ENCODE measurements at places on chromosomes 2 and 18.

GRCh38 chr2:125272651-125273050 lies 1247.6 kb downstream of the CNTNAP5 start:
- DNase-seq: no peak

- DNase-seq: no peak
These were observed 6.2 kb upstream of the STK25 start for GRCh38 chr2:241514553-241514952.

- no peak for DNase-seq
These were observed 170.4 kb downstream of the C1D start for GRCh38 chr2:67892339-67892846.

DNA sequence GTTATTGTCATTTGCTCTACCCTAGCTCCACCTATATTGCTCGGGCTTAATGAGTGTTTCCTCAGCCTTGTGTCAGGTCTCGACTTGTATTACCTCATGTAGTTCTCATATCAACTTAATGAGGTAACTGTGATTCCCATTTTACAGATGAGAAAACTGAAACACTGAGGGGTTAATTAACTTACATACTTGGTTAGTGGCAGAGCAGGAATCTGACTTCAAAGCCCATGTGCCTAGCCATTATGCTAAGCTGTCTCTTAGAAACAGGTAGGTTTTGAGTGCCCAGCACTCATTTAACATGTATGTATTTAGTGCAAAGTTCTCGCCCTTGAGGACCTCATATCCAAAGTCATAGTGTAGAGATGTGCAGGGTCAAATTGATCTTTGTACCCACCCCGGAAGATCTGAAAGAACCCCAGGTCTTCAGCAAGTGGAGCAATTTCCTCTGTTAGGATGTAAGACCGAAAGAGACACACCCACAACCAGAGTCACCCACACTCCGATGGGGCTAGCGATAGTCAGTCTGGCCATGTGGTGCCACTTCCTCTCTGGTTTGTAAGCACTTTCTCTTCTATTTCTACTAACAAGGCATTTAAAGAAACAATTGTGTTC lies 121.0 kb upstream of the SLC39A10 start:
- DNase-seq: no peak

DNA sequence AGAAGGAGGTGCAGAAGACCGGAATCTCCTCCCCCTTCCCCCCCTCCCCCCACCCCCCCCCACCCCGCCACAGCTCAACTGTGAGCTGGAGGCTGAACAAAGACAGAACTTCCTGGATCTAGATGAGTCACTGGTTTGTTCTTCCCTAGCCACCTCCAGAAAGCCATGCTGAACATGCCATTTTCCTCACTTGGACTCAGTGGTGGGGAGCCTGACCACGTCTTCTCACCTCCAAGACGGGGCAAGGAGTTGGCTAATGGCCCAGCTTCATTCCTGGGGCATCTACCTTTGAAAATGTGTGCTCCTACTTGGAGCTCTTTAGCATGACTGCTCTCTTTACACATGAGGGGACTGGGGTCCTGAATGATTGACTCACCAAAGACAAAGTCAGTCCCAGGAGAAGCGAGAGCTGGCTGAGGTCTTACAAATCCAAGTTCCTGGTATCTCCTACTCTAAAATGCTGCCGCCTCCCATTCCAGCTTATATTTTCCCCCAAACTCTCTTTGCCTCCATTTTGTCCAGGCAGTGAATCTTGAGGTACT lies 22.6 kb upstream of the FZD5 start:
- DNase-seq: peak; percentile 65

GRCh38 chr2:176213406-176213805 lies 24.9 kb downstream of the HOXD1 start:
- DNase-seq: no peak

- DNase-seq: no peak
These were observed 319.9 kb upstream of the THUMPD2 start for GRCh38 chr2:40098786-40099470.

DNA sequence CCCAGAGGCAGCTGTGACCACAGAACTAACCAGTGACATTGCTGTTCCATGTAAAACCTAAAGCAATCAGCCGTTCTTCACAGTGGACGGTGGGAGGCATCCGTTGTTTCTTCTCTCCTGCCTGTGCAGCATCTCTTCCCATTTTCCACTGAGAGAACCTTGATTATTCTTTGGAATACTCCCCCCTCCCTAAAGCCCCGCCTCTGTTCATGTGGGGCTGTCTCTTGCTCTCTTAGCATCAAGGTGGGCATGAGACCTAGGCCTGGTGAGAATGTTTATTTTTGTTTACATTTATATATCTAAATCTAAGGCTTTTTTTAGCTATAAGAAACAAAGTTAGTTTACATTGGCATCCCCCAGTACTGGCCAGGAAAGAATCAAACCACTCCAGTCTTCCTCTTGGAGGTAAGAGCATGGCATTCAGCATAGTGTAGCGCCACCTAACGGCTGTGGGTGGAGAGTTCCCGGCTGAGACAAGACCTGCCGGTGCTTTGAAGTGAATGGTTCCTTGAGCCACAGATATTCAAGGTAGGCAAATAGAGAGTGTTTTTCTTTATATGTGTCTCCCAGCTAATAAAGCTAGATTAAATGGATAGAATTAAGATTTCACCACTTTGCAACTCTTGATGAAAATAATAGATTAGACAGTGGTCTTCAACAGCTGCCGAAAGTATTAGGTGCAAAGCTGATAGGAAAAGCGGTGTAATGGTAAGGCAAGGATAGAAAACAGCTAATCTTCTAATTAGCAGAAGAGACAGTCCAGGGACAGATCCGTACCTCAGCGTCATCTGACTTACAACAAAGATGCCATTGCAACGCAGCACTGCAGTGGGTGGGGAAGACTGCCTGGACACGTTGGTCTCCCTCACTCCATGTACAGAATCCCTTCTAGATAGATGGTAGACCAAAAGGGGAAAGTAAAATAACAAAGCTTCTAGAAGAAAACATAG lies 219.6 kb upstream of the RAB12 start:
- DNase-seq: peak; percentile 78

DNA sequence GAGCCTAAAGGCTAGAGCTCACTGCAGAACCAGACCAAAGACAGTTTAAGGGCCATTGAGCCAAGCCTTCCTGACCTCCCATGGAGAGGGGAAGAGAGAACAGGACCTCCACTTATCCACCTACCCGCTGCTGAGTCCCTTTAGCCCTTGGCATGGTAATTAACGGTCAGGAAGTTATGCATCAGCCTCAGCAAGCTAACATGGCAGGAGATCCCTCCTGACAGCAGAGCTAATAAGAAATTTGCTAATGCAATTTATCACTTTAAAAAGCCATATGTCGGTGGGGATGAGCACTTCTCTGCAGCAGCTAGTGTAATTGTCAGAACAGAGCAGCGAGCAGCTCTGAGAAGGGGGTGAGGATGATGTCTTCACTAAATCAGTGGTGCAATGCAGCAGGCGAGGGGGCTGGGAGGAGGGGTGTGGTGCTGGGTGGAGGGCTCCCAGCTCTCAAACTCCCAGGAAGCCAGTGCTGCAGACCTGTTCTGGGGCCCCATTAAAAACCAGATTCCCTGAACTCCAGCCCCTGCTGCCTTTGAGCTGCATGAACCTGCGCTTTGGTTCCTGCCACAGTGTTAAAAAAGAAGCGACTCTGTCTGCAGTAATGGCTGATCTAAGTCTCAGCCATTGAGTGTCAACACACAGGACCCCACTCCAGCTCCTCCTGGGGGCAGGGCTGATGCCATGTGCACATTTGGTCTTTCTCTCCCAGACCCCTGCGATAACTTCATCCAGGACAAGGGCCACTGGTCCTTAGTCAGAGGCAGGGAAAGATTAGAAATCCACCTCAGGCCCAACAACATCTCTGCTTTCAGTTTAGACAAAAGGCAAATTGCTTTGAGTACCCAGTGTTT lies 84.2 kb upstream of the STPG4 start:
- no peak for DNase-seq

DNA sequence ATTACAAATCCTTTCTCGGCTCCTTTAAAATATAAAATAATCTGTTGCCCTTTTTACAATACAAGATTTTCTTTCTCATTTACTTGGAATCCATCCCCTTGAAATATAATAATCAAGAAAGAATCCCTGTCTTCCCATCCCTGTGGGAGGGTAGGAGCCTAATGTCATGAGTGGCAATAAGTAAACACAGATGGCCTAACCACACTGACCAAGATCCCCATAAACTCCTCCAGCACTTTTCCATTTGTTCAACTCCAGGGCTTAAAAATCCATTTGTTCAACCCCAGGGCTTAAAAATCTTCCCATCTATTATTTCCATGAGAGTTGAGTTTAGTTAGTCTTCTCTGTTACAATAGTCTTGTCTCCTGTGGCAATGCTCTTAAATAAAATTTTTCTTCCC lies 297.6 kb downstream of the CDH7 start:
- DNase-seq: no peak

All from AG08396 (cell line).